Erythroblast (primary cell): ENCODE measurements at places on chromosomes 4 and X.

- DNase-seq: peak; percentile 38
Observed at GRCh38 chr4:139227729-139228404, 50.8 kb upstream of the ELF2 start.

DNA sequence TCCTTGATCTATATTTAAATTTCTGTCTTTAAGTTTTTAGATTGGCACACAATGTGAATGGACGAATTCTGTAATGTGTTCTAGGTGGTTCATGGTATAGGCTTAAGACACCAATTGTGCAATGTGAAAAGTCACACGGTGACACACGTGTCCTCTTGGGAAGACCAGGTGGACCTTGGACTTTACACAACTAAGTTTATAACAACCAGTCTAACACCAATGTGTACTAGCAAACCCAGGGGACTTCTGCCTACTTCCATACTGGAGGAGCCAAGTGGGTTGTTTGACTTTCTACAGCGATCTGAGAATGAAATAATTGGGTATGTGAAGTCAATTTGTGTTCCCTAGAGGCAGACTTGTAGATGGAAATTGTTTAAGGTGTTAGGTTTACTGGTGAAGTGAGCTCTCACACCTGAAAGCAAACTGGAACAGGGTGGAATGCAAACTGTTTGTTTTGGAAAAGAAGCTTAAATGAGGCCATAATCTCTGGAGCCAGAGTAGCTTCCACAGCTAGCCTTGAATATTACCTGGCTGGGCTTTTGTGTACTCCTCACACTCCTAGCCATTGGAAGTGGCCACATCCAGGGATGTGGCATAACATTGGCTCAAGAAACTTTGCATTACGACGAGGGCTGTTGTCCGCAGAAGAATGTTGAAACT lies 45.9 kb upstream of the WDR1 start:
- no peak for DNase-seq

DNA sequence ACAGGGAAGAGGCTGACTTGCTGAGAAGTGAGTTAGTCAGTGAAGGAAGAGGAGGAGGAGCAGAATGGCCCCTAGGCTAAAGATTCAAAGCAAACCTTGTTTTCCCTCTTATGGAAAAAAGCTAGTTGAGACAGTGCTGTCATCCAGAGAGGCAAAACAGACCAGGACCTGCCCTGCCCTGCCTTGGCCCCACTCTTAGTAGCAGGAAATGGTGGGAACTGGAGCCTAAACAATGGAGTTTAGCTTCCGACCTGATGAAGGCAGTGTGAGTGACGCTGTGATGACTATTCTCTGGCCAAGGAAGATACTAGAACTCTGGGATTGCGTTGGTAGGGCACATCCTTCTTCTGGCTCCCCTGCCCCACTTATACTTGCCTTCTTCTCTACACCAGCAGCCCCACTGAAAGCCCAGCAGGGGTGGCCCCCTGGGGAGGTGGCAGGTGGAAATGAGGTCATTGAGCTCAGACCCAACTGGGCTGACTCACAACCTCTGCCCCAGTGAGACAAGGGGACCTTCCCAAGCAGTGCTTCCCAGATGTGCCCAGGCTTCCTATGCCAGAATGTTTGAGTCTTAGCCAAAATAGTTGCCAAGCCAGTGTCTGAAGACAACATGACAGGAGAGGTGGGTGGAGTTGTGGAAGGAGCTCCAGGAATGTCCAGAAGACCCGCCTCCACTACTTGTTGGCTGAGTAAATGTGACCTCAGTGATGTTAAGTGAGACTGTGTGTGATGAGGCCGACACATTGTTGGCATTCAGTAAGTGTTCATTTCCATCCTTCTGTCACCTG lies 38.8 kb downstream of the MSN start:
- no peak for DNase-seq

GRCh38 chr4:84582302-84582987 lies 482 bp upstream of the CDS1 start:
- peak; percentile 82 for DNase-seq

- DNase-seq: no peak
Observed at GRCh38 chr4:181820553-181820952, 422.6 kb upstream of the TENM3 start.

DNA sequence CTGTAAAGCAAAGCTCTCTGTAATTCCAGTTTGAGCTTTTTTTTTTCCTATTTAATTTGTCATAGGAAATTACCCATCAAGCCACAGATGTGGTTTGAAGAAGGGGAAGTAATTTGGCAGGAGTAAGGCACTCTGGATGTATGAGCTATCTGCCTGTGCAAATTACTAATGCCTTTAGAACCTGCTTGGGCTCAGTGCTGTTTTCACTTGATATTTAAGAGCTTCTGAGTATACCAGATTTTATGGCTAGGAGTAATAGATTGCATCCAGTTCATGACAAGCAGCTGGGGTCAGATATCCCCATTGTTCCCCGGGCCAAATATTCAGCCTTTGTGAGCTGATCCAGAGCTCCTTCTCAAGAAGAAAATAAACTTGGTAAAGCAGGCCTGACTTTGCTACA lies 89.1 kb downstream of the DCAF8L2 start:
- no peak for DNase-seq

DNA sequence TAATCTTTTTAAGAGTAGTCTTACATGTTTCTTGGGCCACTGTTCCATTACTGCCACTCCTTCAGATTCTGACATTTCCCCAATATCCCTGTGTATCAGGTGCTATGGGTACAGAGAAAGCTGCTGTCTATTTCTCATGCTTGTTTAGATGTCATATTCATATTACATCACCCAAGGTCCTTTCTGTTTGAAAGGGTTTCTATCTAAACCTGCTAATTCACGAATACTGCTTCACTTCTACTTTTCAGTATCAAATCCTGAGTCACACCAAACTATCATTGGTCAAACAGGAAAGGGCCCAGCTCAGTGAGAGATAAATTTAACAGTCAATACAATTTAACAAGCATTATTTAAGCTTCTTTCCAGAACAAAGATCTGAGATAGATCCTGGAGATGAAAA lies 241.4 kb downstream of the UGT8 start:
- DNase-seq: no peak

DNA sequence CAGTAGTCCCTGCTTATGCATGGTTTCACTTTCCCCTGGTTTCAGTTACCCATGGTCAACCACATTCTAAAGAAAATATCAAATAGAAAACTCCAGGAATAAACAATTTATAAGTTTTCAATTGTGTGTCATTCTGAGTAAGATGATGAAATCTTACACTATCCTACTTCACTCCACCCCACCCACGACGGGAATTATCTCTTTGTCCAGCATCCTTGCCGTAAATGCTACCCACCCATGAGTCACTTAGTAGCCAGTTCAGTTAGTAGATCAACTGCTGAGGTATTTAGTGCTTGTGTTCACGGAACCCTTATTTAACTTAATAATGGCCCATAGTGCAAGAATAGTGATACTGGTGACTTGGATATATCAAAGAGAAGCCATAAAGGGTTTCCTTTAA lies 91.4 kb downstream of the KLHL13 start:
- DNase-seq: no peak

- DNase-seq: no peak
Observed at GRCh38 chr4:28007693-28008092, 1147.1 kb downstream of the STIM2 start.

DNA sequence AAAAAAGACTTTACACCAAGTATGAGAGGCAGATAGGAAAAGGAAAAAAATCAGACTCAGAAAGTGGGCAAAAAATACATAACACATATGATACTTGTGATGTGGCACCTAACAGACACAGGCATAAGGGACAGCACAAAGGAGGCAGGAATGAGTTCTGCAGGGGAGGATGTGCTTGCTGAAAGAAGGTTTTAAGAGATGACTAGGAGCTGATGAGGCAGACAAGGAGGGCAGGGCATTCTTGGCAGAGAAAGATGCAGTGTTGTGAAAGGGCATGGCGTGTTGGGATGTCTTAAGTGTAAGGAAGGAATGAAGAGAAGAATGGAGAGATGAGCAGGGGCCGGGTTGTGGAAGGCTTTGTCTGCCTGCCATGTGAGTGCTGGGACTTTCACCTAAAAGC lies 49.7 kb upstream of the TMEM154 start:
- no peak for DNase-seq

DNA sequence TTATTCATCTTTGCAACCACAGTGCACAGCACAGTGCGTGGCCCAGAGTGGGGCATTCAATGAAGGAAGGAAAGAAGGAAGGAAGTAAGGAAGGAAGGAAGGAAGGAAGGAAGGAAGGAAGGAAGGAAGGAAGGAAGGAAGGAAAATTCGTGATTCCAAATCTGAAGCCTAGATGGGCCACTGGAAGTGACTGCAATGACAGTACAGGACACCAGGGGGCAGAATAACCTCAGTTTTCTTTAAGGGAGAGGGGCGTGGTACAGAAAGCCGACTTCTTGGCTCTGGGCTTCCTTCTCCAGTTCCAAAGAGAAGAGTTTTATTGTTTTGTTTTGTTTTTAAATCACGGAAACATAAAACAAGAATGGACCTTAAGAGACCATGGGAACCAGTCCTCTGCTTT lies 47.8 kb downstream of the APLN start:
- peak; percentile 41 for DNase-seq

DNA sequence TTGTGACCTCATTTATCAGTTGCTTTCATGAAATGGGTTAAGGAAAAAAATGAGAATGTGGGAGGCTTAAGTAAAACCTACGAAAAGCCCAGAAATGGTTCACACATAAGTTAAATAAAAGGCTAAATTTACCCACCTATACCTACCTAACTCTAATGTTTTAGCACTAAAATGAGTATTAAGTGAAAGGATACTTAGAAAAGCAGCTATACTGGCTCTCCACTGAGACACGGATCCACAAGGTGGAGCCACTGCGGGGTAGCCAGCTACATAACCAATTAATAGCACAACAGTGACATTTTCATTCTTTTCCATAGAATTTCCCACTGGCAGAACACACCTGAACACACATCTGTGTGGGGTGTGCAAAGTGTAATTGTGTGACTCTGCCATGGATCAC lies 101.9 kb downstream of the MAML3 start:
- peak; percentile 7 for DNase-seq

DNA sequence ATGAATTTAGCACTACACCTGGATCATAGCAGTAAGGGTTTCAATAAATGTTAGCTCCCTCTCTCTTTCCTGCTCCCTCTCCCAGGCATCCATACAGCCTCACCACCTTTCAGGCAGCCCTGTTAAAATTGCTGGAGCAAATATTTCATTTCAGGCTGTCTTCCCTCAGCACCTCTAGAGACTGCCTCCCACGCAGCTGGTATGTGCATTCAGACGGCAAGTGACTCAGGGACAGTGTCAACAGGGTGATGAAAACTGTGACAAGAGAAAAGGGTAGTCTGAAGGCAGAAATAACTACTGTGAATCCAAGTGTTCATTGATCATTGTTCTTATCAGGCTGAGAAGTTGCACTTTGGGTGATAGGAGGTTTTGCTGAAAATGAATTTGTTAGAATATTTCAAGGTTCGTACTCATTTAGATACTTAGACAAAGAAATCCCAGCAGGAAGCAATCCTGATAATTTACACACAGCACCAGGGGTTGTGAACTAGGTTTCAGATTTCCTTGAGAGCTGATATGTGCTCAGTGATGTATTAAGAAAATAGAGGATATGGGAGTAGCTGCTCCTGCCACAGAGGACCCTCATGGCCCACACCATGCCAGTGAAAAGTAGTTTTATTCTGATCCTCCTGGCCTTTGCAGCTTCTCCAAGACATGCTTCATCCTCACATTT lies 424.2 kb downstream of the FGF13 start:
- no peak for DNase-seq

GRCh38 chr4:1793496-1793840 lies 375 bp downstream of the FGFR3 start:
- DNase-seq: peak; percentile 68

DNA sequence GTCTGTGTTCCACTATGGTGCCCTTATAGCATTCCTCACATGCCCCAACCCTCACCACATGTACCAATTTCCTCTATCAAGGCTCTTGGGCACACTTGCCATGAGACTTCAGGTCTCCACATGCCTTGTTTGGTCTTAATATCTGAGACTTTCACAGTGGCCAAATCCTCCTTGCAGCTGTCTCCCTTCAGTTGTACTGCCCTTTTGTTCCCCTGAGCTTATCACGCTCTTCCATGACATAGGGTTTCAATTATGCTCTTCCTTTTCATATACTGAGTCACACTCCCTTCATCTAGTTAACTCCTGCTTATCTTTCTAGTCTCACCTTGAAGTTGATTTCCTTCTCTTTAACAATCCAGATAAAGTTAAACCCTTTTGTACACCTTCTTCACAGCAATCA lies 212.9 kb downstream of the PDHA2 start:
- no peak for DNase-seq

DNA sequence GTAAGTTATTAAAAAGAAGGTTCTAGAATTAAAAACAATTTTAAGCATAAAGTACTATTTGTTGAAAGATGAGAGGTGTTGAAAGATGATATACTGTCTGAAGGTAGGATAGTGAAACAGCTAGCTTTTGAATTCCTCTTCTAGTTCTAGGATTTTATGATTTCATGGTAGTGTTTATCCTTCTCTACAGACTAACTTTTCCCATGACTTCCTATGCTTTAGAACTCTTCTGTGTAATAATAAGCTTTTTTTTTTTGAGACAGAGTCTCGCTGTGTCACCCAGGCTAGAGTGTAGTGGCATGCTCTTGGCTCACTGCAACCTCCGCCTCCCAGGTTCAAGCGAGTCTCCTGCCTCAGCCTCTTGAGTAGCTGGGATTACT lies 96.0 kb upstream of the NUDT6 start:
- DNase-seq: no peak

DNA sequence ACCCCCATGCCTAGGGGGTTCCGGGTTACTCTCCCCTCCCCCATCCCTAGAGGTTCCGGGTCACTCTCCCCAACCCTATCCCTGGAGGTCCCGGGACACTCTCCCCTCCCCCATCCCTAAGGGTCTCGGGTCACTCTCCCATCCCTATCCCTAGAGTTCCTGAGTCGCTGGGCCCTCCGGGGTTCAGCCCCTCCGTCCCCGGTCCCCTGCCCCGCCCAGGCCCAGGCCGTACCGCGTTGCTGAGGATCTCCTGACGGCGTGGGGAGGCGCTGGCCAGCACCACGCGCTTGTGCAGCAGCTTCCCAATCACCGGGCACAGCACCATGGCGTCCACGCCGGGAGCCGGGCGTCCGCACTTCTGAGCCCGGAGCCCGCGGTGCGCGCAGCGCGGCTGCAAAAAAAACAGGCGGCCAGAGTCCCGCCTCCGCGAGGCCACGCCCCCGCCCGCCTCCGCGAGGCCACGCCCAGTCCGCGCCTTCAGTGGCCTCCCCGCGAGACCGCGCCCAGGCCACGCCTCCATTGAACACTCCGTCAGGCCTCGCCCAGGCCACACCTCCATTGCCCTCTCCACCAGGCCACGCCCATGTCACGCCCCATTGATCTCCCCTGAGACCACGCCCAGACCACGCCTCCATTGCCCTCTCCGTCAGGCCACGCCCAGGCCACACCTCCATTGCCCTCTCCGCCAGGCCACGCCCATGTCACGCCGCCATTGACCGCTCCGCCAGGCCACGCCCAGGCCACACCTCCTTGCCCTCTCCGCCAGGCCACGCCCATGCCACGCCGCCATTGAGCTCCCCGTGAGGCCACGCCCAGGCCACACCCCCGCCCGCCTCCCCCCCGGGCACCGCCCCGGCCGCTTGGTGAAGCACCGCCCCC lies at the start of gene ASMTL:
ASMTL (minus strand) TSS at position 394 of the 879 bp plus-strand sequence; CDS start at position 325, 69 bp downstream.
- no peak for DNase-seq

DNA sequence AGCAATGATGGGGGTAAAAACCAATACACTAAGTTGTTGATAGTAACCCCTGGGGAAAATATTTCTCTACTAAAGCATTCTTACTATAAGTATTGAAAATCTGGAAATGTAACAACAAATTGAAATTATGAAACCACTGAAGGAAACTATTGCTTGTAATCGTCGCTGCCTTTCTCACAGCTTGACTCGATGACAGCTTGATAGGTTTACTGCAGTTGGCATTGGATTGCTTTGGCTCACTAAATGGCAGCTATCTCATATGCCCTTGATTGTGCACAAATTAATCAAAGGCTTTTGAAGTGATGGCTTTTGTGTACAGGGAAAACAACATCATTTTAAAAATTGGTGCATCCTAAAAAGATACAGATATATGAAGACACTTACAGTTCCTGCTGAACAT lies 419.6 kb upstream of the TENM3 start:
- no peak for DNase-seq
